ENCODE measurements at places on chromosomes 2 and 18.

DNA sequence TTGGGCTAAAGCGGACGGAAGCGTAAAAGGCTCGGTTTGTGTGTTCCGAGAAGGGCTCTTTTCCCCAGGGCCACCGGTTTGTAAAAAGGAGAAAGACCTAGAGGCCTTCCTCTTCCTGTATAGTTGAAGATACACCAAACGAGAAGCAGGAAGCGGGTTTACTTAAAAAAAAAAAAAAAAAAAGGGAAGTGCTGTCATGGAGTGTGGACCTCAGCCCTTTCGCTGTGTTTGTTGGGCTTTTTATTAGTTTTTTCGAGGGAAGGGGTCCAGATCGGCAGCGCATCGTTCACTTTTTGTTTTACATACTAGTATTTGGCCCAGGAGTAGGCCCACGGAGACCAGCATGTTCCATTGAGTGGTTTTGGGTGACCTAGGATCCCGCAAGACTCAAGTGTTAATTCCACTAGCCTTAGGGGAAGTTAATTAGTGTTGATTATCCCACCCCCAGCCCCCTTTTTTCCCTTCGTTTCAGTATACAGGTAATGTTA lies 676 bp downstream of the ACTR2 start:
- DNase-seq = peak; percentile 54

DNA sequence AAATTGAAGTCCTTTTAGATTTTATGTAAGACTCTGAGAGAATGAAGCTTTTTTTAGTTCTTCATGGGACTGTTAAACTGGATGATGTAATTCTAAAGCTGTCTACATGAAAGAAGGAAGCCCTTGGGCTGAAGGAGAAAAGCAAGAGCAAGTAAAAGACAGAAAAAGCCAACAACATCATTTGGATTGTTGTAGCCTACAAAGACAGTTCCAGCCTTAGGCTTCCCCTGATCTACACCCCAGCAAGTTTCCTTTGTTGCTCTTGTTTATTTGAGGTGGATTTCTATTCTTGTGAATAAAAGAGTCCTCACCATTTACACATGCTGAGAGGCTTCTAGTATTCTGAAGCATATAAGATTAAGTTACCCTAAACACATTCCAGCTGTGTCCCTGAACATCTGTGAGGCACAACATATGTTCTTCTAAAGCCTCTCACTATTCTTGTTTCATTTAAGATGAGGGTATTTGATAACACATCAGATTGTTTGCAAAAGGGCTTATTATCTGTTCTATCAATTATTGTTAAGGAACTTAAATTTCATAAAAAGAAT lies 377.8 kb downstream of the LNPK start:
- DNase-seq = no peak

- DNase-seq = no peak
Measured at GRCh38 chr18:70165936-70166335, 39.6 kb downstream of the RTTN start.

- no peak for DNase-seq
Measured at GRCh38 chr2:152507907-152508306, 172.9 kb downstream of the FMNL2 start.

GRCh38 chr2:55168221-55169154 lies 63.6 kb downstream of the CLHC1 start:
- peak; percentile 63 for DNase-seq

DNA sequence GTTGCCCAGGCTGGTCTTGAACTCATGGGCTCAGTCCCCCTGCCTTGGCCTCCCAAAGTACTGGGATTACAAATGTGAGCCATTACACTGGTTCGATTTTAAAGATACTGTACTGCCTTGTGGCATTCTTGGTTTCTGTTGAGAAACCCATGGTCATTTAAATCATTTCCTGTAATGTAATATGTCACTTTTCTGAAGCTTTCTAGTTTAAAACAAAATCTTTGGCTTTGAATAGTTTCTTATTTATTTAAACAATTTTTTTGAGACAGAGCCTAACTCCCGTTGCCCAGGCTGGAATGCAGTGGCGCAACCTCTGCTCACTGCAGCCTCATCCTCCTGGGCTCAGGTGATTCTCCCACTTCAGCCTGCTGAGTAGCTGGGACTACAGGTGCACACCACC lies 8.9 kb downstream of the ZNF512 start:
- no peak for DNase-seq

DNA sequence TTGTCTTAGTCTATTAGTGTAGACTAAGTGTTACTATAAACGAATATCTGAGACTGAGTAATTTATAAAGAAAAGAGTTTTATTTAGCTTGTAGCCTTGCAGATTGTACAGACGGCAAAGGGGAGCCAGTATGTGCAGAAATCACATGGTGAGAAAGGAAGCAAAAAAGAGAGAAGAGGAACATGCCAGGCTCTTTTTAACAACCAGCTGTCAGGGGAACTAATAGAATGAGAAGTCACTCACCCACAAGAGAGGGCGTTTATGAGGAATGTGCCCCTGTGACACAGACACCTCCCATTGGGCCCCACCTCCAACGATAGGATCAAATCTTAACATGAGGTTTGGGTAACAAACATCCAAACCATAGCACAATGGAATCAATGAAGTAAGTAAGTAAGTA lies 20.6 kb upstream of the ZNF804A start:
- no peak for DNase-seq

- no peak for DNase-seq
Measured at GRCh38 chr18:73244401-73244800, 376.6 kb upstream of the NETO1 start.

GRCh38 chr2:73028841-73029240 lies 42.7 kb downstream of the SFXN5 start:
- DNase-seq = no peak

GRCh38 chr2:56313500-56313921 lies 129.7 kb downstream of the CCDC85A start:
- DNase-seq = no peak

DNA sequence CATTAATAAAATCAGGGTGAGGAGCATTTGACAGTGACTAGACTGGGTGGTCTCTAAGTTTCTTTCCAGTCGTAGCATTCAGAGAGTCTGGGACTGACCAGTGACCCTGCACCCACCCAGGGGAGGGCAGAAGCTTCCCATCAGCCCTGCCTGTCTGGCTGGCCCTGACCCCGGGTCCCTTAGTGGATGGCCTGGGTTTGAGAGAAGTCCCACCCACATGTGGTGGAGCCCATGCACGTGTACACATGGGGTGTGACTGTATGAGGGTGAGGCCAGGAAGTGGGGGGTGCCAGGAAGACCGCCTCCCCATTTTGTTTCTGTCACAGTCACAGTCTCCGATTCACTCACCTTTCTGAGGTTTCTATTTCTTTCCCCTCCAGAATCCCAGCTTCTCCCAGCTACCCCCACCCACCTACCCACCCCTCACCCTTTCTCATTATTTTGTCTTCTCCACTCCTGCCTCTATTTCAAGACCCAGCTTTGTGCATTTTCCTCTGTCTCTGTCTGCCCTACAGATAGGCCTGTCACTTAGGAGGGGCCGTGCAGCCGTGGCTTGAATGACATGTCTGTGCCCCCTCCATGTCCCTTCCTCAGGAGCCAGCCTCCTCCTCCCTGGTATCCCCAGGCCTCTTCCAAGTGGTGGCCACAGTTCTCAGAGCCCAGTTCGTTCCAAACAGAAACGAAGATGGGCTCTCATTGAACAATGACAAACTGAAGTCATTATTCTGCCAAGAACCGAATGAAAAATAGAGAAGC lies 13.6 kb downstream of the CIB4 start:
- no peak for DNase-seq
